ENCODE measurements at places on chromosomes 4 and X. TPM values are rescaled to one million over a fixed set of nuclear protein-coding genes. Genes with fewer than 3 reads are reported as not detected.

ADGRG2 gene
- under 0.01 TPM for polyA plus RNA-seq

GRCh38 chrX:47612418-47612817 lies 7.2 kb downstream of the SYN1 start:
- no peak for DNase-seq
- no peaks in the 10 kb centered on the region for H3K36me3 ChIP-seq
- H3K4me3 ChIP-seq = no peak overlapping the region
- H3K27me3 ChIP-seq = no peaks in the 10 kb centered on the region

DNA sequence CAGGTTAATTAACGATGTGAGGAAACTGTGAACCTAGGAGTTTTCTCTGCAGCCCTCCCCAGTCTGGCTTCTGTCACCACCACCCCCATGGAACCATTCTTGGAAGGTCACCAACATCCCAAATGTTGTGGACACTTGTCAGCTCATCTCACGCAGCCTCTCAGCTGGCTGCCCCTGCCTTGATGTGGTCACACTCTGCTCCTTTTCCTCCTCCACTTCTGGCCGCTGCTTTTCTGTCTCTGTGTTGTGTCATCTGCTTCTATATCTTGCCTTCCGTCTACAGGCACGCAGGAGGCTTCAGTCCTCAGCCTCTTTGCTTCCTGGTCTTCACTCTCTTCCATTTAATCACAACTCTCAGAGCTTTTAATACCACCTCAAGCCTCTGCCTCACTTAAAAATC lies 371.5 kb upstream of the SLIT2 start:
- no peaks in the 10 kb centered on the region for H3K4me1 ChIP-seq
- H3K4me3 ChIP-seq = no peak overlapping the region
- DNase-seq = no peak
- H3K27ac ChIP-seq = no peak overlapping the region

DNA sequence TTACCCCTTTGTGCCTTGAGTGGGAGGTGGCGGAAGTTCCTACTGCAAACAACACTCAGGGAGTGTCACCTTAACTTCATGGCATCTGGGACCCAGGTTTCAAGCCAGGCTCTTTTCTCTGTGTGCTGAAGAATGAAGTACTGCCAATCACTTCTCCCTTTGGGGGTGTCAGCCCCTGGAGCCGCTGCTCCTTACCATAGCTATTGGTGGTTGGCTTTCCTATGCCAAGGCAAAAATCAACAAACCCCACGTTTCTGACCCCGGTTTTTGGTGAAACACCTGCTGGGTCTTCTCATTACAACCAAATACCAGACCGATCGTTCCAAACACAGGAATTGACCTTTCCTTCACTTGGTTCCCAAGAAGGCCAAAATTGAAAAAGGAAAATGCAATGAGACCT lies 19.7 kb upstream of the SLC2A9 start:
- no peak overlapping the region for H3K4me3 ChIP-seq
- H3K36me3 ChIP-seq = no peaks in the 10 kb centered on the region
- no peaks in the 10 kb centered on the region for H3K4me1 ChIP-seq
- H3K27me3 ChIP-seq = no peaks in the 10 kb centered on the region
- no peak for DNase-seq

- H3K36me3 ChIP-seq = no peaks in the 10 kb centered on the region
- no peak for DNase-seq
- H3K27me3 ChIP-seq = no peaks in the 10 kb centered on the region
- H3K4me3 ChIP-seq = no peak overlapping the region
- no peaks in the 10 kb centered on the region for H3K4me1 ChIP-seq
Measured at GRCh38 chr4:180909279-180909678, 1333.9 kb upstream of the TENM3 start.

- H3K27me3 ChIP-seq = no peaks in the 10 kb centered on the region
- no peak overlapping the region for H3K27ac ChIP-seq
- no peaks in the 10 kb centered on the region for H3K36me3 ChIP-seq
- no peaks in the 10 kb centered on the region for H3K4me1 ChIP-seq
Measured at GRCh38 chrX:43958529-43958928, 14.7 kb downstream of the NDP start.

DNA sequence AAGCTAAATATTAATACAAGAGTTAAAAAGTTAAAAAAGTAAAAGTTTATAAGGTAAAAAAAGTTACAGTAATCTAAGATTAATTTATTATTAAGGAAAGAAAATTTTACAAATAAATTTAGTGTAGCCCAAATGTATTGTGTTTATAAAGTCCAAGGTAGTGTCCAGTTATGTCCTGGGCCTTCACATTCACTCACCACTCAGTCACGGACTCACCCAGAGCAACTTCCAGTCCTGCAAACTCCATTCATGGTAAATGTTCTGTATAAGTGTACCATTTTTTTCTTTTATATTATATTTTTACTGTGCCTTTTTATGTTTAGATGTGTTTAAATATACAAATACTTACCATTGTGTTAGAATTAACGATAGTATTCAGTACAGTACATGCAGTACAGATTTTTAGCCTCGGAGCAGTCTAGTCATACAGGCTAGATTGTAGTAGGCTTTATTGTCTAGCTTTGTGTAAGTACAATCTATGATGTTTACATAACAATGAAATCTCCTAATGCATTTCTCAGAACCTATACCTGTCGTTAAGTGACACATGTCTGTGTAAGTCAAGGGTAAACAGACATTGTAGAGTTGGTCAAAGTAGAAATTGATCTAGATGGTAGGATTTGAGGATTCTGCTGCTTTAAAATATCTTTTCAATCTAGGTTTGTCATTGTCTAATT lies 197.7 kb downstream of the GC start:
- DNase-seq = no peak
- H3K27me3 ChIP-seq = no peaks in the 10 kb centered on the region
- H3K36me3 ChIP-seq = no peaks in the 10 kb centered on the region
- no peak overlapping the region for H3K27ac ChIP-seq
- no peaks in the 10 kb centered on the region for H3K4me1 ChIP-seq
- no peak overlapping the region for H3K4me3 ChIP-seq

DNA sequence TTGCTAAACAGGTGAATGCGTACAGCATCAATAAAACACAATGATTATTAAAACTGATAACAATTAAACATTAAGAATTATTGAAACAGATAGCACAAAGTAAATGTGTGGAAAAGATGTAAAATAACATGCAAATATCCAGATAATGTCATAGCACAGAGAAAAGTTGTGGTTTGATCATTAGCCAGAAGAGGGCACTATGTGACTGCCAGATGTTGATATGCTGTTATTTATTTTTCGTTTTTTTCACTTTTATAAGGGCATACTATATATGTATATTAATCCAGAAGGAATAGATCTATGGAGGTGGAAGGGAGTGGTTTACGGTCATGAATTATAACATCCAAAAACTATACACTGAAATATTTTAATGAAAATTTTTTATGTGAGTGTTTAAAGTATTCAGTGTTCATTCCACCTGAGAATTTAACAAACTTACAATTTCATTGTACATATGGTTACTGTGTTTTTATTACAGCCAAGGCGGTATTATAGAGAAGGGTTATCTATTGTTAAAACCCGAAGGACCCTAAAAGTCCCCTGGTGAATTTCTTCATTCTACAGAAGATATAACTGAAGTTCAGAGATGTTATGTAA lies 211.9 kb upstream of the UGT8 start:
- no peak for DNase-seq
- no peak overlapping the region for H3K4me3 ChIP-seq
- H3K27ac ChIP-seq = no peak overlapping the region
- H3K27me3 ChIP-seq = no peaks in the 10 kb centered on the region
- no peaks in the 10 kb centered on the region for H3K36me3 ChIP-seq

GRCh38 chr4:73221734-73222133 lies 36.9 kb downstream of the ANKRD17 start:
- no peak overlapping the region for H3K4me3 ChIP-seq
- no peak overlapping the region for H3K27ac ChIP-seq
- H3K27me3 ChIP-seq = no peaks in the 10 kb centered on the region
- no peaks in the 10 kb centered on the region for H3K4me1 ChIP-seq
- DNase-seq = no peak

DNA sequence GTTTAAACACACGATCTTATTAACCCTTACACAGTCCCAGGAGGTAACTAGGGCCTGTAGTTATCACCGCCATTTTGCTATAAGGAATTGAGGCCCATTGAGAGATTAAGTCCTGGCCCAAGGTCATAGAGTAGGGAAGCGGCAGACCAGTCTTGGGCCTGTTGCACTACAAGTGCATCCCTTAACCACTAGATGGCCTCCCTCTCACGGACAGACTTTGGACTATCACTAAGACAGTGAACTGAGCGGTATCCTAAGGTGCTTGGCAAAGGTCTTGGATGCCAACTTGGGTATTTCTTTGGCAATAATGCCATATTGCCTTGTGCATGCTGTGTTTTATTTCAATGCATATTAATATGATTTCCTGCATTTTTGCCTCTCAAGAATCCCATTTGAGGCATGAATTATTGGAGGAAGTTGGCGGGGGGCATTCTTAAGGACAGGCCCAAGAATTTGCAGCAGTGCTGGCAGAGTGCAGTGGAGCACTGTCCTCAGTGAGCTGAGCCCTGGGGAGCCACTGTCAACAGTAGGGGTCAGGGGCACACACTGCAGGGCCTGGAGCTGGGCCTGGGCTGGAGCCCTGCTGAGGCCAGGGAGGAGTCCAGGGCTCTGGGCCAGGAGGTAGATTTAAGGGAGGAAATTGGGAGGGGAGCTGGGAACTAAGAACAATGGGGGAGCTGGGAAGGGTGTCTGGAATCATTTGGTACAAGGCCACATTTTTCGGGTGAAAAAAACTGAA lies 147.4 kb downstream of the SMIM20 start:
- no peaks in the 10 kb centered on the region for H3K27me3 ChIP-seq
- H3K36me3 ChIP-seq = no peaks in the 10 kb centered on the region
- no peaks in the 10 kb centered on the region for H3K4me1 ChIP-seq
- no peak for DNase-seq

C1QTNF7 gene
- 0.46 TPM for polyA plus RNA-seq

DNA sequence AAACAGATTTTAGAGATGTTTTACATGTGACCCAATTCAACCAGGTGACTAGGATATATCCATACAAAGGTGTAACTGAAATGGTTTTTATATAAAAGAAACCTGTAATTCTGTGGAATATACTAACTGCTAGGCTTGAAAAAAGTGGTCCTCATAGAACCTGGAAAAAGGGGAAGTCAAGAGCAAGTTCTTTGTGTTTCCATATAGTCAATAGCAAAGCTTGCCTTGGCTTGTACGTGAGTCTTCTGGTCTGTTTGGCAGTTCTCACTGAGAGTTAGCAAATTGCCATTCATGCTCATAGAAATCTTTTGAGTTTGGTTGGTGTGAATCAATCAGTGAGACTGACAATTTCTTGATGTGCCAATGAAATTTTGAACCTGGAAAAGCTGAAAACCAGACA lies 79.4 kb upstream of the SMIM10 start:
- no peaks in the 10 kb centered on the region for H3K27me3 ChIP-seq
- no peak overlapping the region for H3K27ac ChIP-seq
- peaks cover 5% of the 10 kb centered on the region for H3K4me1 ChIP-seq
- H3K36me3 ChIP-seq = no peaks in the 10 kb centered on the region
- DNase-seq = no peak

DNA sequence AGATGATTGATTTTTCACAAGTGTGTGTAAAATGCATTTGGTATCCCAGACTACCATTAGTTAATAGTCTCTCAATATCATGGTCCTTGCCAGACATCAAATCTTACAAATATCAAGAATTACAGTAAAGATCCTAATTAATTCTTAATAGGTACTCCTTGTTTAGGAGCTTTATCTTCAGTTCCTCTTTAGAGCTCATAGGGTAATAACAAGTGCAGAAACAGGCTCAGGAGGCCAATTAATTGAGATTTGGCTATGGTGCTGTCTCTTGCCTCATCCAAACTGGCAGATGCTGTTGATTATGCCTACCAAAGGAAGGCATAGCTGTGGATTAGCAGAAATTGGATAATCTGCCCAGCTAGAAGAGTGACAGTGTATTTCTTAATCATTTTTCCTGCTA lies 6.9 kb downstream of the MTMR1 start:
- H3K27ac ChIP-seq = no peak overlapping the region
- no peaks in the 10 kb centered on the region for H3K4me1 ChIP-seq
- no peaks in the 10 kb centered on the region for H3K36me3 ChIP-seq
- DNase-seq = no peak
- H3K27me3 ChIP-seq = no peaks in the 10 kb centered on the region

- no peak overlapping the region for H3K27ac ChIP-seq
- H3K27me3 ChIP-seq = no peaks in the 10 kb centered on the region
- no peak overlapping the region for H3K4me3 ChIP-seq
- H3K4me1 ChIP-seq = no peaks in the 10 kb centered on the region
- no peaks in the 10 kb centered on the region for H3K36me3 ChIP-seq
- no peak for DNase-seq
Measured at GRCh38 chr4:176014583-176015108, 51.0 kb upstream of the WDR17 start.

DNA sequence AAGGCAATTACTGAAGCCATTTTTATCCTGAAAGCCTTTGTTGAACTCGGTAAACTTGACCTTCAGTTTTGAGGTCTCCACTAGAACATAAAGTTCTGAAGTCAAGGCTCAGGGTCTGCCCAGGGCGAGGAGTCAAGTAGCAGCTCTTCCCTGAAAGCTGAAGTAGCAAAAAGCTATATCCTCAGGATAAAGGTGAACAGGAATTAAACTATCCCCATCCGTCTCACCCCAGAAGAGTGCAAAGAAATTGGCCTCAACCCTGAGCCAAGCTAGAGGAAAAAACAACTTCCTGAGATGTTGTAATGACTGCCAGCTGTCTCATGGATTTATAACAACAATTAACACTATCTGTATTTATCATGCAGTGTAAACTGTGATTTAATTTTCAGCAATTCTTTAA lies 590.8 kb downstream of the SPRY1 start:
- no peaks in the 10 kb centered on the region for H3K27me3 ChIP-seq
- no peak overlapping the region for H3K4me3 ChIP-seq
- peak overlapping the region; percentile 28 for H3K27ac ChIP-seq
- no peak for DNase-seq
- H3K4me1 ChIP-seq = peaks cover 14% of the 10 kb centered on the region

DNA sequence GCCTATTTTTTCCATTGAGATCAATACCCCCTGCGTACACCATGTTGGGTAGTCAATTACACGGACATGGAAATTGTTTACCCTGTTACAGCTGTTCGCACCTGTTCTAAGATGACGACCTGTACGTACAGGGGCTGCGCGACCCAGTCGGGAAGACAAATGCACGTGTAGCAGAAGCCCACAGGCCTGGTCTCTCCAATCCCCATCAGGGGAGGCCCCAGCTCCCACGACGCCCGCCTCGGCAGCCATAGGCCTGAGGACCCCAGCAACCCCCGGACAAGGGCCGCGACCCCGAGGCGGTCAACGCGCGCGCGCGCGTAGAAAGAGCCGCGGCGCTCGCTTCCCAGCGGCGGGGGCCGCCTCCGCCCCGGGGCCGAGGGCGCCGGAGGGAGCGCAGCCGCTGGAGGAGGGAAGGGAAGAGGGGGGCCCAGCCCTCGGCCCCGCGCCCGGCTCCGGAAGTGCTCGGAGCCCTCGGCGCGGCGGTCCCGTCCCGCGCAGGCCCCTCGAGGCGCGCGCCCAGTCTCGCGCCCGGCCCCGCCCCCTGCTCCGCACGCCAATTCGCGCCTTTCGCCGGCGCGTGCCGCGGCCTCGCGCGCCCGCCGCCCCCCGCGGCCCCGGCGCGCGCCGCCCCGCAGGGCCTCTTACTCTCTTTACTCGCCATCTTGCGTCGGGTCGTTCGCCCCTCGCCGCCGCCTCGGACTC lies 618 bp downstream of the RBBP7 start:
- H3K36me3 ChIP-seq = no peaks in the 10 kb centered on the region
- DNase-seq = peak; percentile 67
- H3K4me3 ChIP-seq = peak overlapping the region; percentile 71
- no peaks in the 10 kb centered on the region for H3K4me1 ChIP-seq
- no peaks in the 10 kb centered on the region for H3K27me3 ChIP-seq

- H3K4me1 ChIP-seq = no peaks in the 10 kb centered on the region
- DNase-seq = no peak
- no peaks in the 10 kb centered on the region for H3K36me3 ChIP-seq
- H3K27me3 ChIP-seq = no peaks in the 10 kb centered on the region
- no peak overlapping the region for H3K4me3 ChIP-seq
- no peak overlapping the region for H3K27ac ChIP-seq
Measured at GRCh38 chrX:30957753-30958152, 68.7 kb upstream of the TAB3 start.

Measured in sigmoid colon (tissue), 7 donors.